ENCODE measurements at places on chromosomes 1 and 21.
A peak's percentile ranks its signal among the peaks of the same experiment; 100 is the strongest.

- DNase-seq, result no peak
Measured at GRCh38 chr1:113659035-113659434, 100.3 kb downstream of the PHTF1 start.

DNA sequence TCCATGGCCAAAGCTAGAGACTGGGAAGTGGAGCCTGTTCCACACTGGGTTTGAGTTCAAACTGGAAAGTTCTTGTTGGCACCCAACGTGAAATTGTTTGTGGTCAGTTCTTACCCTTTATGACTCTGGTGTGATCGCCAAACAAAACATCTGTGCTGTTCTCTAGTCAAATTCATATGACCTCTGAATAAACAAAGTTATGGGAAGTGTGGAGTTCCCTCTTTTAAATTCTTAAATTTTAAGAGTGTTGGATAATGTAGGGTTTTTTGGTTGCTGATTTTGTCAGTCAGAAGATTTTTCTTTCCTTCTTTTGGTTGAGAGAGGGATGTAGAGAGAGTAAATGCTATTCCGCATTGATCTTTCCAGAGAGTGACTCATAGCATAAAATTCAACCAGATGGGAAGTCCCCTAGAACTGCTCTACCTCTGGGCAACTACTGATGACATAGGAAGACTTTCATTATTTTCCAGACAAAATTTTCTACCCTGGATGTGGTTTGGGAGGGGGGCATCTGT, 36.4 kb downstream of the CHML start:
- no peak for DNase-seq

GRCh38 chr1:217527151-217527550, 103.7 kb downstream of the GPATCH2 start:
- no peak for DNase-seq

DNA sequence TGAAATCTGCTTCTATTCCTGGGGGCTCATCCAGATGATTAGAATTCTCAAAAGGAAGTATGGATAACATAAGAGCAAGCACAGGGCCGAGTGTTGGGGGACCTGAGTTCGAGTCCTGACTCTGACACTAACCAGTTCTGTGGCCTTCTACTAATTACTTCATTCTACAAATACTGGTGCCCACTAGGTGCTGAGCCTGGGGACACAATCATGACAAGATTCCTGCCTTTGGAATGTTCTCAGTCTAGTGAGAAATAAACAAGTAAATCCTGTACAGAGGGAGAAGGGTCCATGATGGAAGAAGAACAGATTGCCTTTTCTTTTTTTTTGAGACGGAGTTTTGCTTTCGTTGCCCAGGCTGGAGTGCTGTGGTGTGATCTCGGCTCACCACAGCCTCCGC, 2.2 kb upstream of the NUAK2 start:
- no peak for DNase-seq

GRCh38 chr1:1318131-1318652, 6.3 kb downstream of the INTS11 start:
- DNase-seq, result no peak

DNA sequence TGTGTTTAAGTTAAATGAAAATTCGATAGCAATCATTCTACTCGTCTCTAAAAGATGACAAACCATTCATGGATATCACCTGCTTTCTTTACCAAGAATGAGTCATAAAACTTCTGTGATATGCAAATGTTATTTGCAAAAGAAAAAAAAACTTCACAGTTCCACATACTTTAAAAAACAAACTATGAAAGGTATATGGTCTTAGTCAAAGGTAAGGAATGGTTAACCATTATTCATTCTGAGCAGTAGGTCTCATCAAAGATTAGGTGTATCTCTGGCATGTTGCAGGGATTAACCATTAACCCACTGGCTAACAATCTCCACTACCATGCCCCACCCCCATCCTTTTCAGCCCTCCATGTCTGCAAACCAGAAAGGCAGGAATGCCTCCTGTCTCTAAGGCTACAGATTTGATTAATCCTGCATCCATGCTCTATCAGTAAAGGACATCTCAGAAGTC, 44.4 kb downstream of the PTPN14 start:
- no peak for DNase-seq

GRCh38 chr1:45543581-45544417, 6.8 kb upstream of the AKR1A1 start:
- peak; percentile 62 for DNase-seq

- no peak for DNase-seq
Measured at GRCh38 chr1:9356829-9357466, 64.3 kb downstream of the SPSB1 start.

DNA sequence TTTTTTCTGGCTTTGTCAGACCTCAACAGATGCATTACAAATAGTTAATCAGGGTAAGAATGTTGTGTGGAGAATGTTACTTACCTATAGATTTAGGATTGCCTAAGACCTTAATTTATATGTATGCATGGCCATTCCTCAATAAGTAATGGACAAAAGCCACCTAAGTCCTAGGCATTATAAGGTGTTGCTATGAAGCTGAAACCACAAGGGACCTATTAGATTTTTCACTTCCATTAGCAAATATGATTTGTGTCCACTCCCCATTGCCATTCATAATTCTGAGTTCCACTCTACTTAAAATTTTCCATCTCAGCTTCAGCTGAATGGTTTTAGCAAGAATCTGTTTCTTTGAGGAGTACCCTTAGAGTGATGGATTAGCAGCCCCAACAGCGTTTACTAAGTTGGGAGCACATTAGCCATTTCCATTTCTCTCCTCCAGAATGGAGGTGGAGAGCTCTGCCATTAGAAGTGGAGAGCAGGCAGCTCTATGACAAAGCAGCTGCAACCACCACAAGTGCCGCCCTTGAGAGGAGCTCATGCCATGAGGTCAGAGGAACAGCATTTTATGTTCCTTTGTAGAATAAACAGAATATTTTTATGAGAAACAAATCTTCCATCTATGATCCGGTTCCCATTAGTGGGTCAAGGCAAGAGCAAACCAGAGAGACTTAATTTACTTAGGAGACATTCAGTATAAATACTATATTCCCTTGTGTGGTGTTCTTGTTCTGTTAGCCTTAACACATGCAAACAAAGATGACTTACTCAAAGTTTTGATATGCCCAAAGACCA, 28.9 kb upstream of the C1orf87 start:
- DNase-seq, result no peak

- DNase-seq, result no peak
Measured at GRCh38 chr1:47208374-47208850, 18.6 kb upstream of the PDZK1IP1 start.

- DNase-seq, result no peak
Measured at GRCh38 chr1:109199710-109200109, 14.0 kb upstream of the SARS1 start.

DNA sequence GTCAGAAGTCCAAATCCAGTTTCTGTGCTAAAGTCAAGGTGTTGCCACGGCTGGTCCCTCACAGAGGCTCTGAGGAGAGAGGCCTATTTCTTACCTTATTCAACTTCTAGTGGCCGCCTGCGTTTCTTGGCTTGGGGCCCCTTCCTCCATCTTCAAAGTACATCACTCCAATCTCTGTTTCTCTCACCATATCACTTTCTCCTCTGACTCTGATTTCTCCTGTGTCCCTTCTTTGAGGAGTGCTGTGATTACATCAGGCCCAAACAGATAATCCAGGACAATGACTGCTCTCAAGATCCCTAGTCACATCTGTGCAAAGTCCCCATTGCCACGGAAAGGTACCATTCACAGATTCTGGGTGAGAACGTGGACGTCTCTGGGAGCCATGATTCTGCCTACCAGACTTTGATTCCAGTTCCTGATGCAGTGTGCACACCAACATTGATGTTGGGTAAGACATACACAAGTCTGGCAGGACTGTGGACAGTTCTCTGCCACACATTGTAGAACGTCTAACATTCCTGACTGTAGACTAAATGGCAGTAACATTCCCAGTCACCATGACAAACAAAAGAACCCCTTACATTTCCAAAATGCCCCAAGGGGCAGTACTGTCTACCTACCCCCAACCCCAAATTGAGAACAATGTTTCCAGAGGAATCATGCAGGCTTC, 43.0 kb upstream of the ITPKB start:
- no peak for DNase-seq

GRCh38 chr1:203442821-203443220, 32.8 kb upstream of the PRELP start:
- no peak for DNase-seq

DNA sequence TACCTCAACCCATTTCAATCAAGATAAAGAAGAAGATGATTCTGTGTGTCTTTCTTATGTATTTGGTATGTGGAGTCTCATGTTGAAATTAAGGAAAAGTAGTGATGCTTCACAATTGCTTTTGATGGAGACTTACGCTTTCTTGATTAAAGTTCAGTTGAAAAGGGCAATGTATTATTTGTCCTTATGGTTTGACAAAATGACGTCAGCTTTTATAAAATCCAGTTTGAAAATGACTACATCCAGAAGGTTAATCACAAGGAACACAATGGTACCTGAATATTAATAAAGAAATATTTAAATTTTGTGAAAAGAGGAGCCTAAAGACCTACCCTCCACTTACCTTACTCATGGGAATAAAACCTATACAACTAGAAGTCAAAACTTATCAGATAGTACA, 4.4 kb downstream of the KRTAP26-1 start:
- DNase-seq, result no peak

GRCh38 chr21:41364308-41364707, 2.5 kb downstream of the MX2 start:
- DNase-seq, result no peak

- no peak for DNase-seq
Measured at GRCh38 chr1:232599178-232600041, 30.5 kb downstream of the SIPA1L2 start.

- peak; percentile 46 for DNase-seq
Measured at GRCh38 chr1:1943834-1944570, 24.9 kb upstream of the TMEM52 start.
